T-helper 22 cell (primary cell): ENCODE measurements at places on chromosomes 3 and 15.

DNA sequence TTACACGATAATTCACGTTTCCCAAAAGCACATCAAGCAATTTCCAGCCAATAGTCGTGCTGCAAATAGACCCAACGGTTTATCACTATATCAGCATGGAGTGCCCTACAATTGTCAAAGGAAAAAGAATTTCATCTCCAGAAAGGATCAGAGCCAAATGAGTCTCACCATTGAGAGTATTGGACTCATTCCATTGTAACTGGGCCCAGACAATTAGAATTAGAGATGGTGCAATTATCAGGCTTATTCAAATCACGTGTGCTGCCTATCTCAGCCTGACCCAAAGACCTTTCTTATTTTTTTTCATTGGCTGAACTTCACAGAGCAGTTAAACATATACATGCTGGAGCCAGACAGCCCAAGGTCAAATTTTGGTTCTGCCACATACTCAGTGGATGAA is 87.0 kb upstream of the LRTM1 start:
- DNase-seq = no peak

DNA sequence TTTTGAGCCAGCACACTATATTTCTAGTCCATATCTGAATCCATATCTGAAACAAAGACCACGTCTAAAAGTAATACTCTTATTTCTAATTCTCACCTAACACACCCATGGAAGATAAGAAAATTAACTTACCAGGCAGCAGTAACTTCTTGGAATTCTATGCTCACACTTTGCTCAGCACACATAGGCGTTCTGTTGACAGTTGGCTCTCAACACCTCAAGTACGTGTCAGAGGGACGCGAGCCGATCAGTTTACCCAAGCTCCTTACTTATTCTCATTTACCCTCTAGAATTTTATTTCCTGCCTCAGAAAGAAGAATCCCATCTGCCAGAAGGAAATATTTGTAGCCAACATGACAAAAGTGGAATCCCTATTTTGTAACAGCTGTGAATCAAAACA is 911.9 kb downstream of the FHIT start:
- no peak for DNase-seq

- DNase-seq = no peak
Observed at GRCh38 chr15:85568261-85568808, 187.9 kb downstream of the AKAP13 start.

- DNase-seq = no peak
Observed at GRCh38 chr15:61755467-61755866, 304.8 kb downstream of the VPS13C start.

- no peak for DNase-seq
Observed at GRCh38 chr15:58387130-58387529, 44.7 kb upstream of the LIPC start.

- DNase-seq = no peak
Observed at GRCh38 chr3:28674212-28674611, 325.6 kb upstream of the AZI2 start.

GRCh38 chr3:193879864-193880242 is 256.1 kb upstream of the HES1 start:
- DNase-seq = no peak

GRCh38 chr3:137348936-137349335 is 391.2 kb downstream of the IL20RB start:
- no peak for DNase-seq

DNA sequence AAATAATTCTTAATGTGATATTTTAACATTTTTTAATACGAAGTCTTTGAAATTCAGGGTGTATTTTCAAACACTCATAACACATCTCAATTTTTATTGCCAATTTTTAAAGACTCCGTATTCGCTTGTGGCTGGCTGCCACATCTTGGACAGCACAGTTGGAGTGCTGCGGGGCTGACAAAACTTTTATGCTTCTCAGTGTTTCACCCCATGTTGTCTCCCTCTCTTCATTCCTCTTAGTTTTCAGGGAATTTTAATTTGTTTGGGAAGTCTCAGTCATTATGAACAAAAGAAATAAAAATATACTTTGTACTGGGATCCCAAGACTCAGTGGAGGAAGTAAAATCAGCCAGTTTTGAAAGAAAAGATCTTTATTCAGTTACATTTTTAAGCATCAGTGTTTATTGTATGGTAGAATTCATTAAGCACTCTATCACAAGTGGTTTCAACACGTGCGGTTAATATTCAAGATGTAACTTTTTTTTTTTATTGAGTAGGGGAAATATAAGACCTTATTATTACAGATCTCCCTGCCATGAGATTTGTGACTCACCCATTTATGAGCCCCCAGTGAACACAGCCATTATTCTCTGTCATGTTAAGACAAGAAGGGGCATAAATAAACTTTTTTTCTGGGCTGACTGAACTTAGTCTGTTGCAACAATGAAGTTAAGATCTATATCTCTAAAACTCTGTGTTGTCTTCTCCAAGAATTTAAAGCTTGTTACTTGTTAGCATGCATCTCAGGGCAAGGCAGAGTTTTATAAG is 26.8 kb downstream of the KAT2B start:
- no peak for DNase-seq

GRCh38 chr3:184691397-184692231 is 20.2 kb downstream of the MAGEF1 start:
- no peak for DNase-seq

- no peak for DNase-seq
Observed at GRCh38 chr3:37935756-37936666, 54.6 kb upstream of the VILL start.

DNA sequence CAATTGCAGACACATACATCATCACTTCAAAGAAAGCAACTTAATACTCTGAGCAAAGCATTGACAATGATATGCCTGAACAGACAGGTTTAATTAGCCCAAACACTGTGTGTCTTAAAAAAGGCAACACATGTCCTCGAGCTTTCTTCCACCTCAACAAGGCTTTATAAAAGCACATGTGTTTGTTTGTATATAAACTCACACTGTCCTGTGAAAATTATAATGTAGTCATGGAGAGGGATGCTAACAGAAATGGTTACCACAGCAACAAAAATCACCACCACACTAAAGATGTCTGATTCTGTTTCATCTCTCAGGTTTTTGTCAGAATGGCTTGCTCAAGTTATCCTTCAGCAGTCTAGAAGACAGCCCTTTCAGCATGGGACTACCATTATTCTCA is 314.7 kb downstream of the MAGI1 start:
- no peak for DNase-seq

- DNase-seq = no peak
Observed at GRCh38 chr3:178901204-178901603, 170.4 kb downstream of the ZMAT3 start.

DNA sequence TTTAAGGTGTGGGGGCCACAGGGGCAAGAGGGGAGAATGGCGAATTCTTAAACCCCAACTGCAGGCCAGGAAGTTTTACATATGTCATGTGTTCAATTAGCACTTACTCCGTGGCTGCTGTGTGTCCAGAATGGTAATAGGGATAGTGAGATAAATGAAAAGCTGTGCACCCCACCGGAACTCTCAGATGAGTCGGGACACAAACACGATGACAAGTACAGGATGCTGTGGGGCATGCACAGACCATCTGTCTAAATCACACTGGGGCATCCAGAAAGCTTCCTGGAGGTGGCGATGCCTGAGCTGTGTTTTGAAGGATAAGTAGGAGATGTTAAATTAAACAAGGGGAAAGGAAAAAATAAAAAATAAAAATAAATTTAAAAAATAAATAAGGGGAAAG is 18.3 kb upstream of the TMEM158 start:
- DNase-seq = no peak

DNA sequence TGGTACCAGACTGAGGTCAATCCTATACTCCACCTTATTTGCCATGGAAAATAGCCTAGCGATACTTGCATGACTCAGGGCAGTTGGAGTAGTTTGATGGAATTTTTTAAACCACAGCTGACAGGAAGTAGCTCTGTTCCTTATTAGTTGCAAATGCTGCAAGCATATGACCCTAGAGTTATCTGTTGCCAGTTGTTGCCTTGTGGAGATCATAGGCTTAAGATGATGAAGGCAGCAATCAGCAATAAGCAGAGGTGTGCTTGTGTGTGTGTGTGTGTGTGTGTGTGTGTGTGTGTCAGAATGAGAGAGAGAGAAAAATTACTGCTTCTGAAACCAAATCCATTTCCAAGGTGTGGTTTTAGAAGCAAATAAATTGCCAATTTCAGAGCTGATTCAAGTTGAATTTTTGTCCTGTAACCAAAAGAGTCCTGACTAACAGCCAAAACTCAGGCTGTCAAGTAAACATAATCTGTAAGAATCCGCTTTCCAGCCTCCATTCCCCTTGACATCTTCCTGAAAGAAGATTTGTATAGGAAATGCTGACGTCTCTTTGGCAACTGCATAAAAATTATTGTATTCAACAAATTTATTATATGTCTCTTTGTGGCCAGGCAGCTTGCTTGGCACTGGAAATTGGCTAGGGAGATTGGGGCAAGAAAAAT is 141.2 kb downstream of the SERPINI1 start:
- DNase-seq = no peak

DNA sequence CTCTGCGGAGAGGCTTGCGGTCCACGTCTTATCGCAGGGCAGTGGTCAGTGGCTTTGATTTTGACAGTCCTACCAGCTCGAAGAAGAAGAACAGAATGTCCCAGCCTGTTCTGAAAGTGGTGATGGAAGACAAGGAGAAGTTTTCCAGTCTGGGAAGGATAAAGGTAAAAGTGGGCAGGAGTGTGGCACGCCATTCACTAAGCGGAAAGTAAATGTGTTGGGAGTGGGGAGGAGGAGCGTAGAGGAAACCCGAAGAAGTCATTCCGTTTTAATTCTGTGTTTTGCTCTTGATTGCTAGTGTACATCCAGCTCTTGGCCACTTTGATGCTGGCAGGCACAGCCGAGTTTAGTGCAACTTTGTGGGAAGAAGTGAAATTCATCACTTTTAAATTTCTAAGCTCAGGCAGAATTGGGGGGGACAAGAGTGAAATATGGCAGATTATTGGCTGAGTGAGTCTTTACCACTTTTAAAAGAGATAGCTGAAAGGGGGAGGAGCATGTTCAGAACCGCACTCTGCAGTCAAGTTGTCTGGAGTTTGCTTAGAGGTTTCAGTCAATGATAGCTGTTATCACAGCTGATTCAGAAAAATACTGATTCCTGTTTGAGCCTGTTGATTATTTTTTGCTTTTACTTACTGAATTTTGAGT is 1.8 kb downstream of the ARHGEF26 start:
- no peak for DNase-seq

GRCh38 chr3:121747976-121748375 is 1.6 kb downstream of the GOLGB1 start:
- no peak for DNase-seq

DNA sequence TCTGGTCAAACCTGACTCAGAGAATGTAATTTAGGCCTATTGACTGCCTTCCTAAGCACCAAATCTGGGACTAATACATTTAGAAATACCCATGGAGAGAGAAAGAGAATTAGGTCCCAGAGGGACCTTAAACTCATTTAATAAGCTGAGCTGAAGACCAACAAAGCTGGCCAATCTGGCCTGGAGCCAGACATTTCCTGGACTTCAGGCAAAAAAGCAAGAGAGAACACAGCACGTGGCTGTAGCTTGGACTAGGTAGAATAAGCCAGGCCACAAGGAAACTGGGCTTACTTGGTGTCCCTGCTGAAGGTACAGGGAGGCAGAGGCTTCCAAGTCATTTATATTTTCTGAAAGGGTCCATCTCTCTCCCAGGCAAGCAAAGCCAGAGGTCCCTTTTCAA is 88.1 kb downstream of the RTP4 start:
- no peak for DNase-seq

- no peak for DNase-seq
Observed at GRCh38 chr3:123611082-123611481, 26.2 kb upstream of the HACD2 start.

- DNase-seq = no peak
Observed at GRCh38 chr3:184942735-184943134, 130.8 kb downstream of the VPS8 start.

DNA sequence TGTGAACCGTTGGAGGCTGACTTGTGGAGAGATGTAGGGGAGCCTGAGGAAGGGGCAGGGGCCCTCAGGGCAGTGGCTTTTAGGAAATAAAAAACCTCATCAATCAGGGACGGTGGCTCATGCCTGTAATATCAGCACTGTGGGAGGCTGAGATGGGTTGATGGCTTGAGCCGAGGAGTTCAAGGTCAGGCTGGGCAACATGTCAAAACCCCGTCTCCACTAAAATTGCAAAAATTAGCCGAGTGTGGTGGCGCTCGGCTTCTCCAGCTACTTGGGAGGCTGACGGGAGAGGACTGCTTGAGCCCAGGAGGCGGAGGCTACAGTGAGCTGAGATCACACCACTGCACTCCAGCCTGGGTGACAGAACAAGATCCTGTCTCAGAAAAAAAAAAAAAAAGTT is 7.6 kb downstream of the TTC23 start:
- DNase-seq = no peak

DNA sequence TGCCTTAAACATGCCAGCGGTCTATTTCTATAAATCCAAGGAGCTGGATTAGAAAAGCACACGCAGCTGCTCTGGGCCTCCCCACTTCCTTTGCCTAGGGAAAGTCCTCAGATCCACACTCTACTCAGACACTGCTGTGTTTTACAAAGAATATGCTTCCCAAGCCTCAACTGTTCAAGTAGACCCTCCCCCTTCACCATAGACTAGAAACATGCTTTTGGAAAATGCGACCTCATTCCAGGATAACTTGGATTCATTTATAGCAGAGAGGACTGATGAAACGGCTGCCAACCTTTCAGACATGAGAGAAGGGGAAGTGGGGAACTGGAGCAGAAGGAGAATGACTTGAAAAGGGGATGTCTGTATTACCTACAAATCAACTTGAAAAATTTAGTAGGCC is 64.0 kb downstream of the P3H2 start:
- no peak for DNase-seq

DNA sequence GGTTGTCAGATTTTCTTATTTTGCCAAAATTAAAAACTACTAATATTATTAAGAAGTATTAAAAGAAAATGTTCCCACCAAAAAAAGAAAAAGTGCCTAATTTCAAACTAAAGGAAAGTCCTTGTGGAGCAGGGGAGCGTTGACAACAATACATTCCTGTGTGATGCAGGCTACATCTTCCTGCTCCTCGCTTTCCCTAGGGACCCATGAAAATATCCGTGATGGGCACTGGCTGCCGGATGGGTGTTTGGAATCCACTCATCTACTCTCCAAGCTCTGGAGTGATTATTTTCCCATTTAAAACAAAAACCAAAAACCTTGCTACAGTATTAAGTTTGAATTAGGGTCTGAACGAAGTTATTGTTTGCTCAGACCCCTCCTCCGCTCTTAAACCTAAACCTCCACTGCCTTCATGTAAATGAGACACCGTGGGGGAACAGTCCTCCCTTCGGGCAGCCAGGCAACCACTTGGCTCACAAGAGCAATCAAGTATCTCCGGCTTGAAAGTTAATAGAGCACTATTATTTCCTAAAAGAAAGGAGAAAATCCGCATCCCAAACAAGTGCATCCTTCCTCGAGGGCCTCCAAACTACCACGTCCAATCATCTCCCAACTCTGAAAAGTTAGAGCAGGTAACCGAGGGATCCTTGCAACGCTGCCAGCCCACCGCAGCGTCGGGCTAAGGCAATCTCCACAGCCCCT is 1.5 kb downstream of the ITGB5 start:
- DNase-seq = no peak

- DNase-seq = no peak
Observed at GRCh38 chr15:68506071-68506470, 72.7 kb upstream of the CORO2B start.

- DNase-seq = no peak
Observed at GRCh38 chr15:77865701-77866100, 211.8 kb downstream of the TBC1D2B start.
